ENCODE measurements at places on chromosomes 6 and 20.

GRCh38 chr6:50185006-50185405 lies 135.3 kb upstream of the DEFB112 start:
- DNase-seq = no peak

DNA sequence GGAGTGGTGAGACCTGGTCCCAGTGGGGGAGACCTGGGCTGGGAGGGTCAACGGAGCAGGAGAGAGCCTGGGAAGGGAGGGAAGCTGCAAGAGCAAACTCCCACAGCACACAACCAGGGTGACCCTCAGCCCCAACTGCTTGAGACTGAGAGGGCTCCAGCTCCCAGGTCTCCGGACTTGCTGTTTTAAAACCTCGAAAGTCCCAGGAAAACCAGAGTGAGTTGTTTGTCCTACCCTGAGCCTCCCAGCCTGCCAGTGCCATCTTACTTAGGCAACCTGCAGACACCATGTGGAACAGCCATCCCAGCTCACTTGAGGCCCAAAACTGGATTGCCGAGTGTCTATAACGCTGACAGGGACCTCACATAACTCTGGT lies 4.8 kb upstream of the NTSR1 start:
- DNase-seq = no peak

DNA sequence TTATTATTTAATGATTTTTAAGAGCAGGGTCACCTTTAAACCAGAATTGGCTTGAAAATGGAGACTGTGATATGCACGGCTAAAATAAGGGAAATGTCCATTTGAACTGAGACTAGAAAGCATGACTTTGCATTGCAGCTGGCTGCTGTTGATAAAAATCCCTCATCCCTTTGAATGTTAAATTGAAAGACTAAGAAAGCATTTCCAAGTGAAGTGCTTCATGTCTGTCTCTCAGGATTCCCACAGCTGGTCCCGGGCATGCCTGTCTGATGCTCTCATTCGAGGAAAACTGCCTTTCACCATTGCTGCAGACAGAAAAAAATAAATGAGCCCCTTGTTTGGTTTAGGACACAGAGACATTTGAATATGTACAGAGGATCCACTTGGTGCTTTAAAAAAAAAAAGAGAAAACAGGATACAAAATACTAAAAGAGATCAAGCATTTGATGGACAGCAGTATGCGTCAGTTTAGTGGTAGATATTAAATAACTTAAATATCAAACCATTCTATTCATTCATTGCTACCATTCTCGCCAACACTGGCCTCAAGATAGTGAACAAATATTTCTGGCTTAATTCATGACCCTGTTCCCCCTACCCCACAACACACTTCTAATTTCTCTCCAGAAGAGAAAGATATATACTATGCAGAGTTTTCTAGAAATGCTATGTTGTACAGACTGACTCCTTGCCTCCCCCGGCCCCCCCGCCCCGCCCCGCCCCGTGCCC lies 55.0 kb downstream of the TBC1D7 start:
- DNase-seq = no peak

DNA sequence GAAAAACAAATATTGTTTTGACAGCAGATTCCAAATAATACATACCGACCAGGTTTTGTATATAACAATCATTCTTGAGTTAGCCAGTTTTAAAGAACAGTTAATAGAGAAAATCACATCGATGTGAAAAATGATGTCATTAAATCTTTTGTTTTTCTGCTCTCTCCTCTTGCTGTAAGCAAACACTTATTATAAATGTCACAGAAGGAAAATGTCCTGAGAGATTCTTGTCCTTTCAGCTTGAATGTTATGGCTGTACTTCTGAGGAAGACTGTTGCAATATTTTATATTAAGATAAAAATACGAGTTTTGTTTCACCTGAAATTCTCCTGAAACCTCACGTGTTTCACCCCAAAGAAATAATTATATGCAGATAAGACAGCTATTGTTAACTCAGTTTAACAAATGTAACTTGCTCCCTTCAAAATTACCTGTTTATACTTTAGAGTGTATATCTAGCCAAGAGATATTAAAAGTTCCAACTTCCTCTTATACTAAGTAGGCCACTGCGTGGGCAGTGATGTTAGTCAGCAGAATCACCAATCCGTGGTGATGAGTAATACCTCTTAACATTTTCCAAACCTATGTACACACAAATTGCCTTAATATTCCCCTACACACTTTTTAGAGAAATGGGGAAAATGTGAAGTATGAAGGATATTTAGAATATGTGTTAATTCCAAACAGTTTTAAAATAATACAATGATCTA lies 1111.4 kb upstream of the CITED2 start:
- no peak for DNase-seq

DNA sequence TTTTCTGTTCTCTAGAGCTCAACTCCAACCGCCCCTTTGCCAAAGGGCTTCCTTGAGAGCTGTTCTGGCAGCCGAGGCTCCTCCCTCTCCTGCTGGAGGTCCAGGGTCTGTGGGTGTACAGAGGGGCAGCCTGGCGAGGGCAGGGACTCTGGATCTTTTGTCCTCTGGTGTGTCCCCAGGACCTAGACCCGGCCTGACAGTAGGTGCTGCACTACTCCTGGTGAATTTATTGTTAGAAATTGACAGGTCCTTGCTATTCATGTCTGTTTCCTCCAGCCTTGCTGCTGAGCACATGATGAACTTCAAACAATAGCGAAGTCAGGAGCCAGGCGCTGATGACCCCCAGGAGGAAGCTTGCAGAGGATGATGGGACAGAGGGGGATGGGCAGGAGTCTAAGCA lies 234.7 kb upstream of the SULF2 start:
- no peak for DNase-seq

DNA sequence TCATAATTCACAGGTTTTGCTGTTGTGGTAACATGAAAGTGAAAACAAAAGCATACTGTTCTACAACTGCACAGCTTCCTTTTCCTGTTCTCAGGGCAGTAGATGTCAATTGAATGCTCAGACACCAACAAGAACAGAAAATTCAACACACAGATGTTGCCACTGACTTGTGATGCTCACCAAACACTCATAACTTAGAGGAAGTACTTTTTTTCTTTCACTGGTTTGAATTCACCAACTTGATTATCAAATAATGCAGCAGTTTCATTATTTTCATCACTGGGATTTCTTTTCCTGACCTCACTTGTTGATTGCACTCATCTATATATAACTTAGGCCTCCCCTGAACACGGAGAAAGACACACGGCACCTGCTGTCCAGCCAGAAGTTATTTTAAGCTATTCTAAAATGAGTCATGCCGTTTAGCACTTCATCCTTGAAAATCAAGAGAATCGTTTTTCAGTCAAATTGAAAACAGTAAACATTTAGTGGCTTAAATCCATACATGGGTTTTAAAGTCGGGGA lies 949 bp downstream of the TXLNB start:
- DNase-seq = peak; percentile 12

- no peak for DNase-seq
These were observed 503 bp upstream of the ZC2HC1B start for GRCh38 chr6:143863771-143864170.

DNA sequence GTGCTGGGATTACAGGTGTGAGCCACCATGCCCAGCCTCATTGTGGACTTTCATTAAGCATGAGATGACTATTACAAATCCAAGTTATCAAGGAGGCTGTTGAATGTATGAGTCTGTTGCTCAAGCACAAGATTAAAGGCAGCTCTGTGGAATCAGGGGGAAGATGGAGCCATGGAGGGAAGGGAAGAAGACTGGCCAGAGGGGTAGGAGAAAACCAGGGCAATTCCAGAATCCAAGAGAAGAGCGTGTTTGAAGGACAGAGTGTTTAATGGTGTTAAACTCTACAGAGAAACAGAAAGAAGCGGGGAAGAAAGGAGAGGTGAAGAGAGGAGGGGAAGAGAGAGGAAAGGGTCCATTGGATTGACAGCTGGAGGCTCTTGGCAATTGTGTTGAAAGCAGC lies 49.8 kb upstream of the TTPAL start:
- DNase-seq = no peak

DNA sequence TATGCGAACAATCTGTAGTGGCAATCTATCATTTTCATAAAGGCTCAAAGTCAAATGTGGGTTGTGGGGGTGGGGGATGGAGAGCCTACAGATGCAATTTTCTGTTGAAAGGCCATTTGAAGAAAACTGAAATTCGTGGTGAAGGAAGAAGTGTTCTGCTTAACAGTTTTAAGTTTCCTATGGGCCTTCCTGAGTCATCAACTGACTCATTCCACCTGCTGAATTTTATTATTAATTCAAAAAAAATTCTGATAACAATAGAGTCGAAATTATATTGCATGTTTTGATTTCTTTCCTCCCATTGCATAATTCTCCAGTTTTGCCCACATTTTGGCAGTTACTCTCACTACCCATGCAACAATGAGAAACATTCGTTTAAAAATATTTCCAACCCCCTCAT lies 622.3 kb upstream of the ARID1B start:
- DNase-seq = no peak

DNA sequence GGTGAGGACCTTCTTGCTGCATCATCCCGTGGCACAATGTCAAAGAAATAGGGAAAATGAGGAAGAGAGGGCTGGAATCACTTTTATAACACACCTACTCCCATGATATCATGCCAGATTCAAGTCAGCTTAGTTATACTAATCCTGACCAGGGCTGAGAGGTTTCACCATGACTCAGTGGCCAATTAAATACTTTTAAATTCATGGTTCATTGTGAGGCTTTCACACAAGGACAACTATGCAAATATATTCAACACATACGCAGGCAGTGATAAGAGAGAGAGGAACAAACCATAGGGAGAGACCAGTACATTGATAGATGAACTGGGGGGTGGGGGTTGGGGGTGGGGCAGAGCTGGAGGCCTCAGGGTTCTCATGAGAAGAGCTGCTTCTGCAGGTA lies 313.1 kb downstream of the LRFN2 start:
- DNase-seq = no peak

- DNase-seq = no peak
These were observed 30.6 kb downstream of the TSHZ2 start for GRCh38 chr20:53002786-53003185.

GRCh38 chr6:138653435-138653834 lies 120.1 kb upstream of the CCDC28A start:
- DNase-seq = no peak

- DNase-seq = no peak
These were observed 168.8 kb downstream of the EYA2 start for GRCh38 chr20:47063407-47063806.

GRCh38 chr20:1842281-1842680 lies 52.9 kb upstream of the SIRPA start:
- DNase-seq = no peak

DNA sequence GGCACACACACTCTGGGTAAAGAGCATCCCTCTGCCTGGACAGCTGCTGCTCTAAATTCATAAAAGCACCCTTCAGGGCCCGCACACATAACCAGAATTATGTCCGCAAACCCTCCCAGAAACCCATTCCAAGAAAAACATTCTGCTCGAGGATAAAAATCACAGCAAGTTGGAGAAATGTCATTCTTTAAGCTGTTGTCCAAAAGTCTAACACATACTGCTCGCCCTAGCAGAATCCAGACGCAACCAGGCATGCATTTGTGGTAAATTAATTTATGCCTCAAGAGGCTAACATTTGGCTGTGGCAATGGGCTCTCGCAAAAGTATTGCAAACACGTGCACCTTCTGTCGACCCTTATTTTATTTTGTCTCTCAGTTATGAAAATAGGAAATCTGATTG lies 116.1 kb upstream of the INSM1 start:
- DNase-seq = no peak

DNA sequence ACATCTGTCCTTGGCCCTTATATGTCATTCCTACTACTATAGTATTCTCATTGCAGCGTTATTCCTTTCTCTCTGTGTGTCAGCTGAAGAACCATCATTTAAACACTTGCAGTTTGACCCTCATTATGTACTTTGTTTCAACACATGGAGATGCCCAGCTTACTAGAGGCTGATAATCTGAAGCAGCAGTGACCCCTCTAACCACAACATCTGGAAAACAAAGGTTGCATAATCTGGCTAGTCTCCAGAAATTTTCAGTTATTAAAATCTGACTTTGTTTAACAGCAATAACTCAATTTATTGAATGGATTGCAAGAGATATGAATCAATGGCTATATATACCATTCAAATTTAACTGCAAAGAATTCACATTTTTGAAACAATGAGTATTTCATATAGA lies 6.6 kb upstream of the PHIP start:
- DNase-seq = no peak

DNA sequence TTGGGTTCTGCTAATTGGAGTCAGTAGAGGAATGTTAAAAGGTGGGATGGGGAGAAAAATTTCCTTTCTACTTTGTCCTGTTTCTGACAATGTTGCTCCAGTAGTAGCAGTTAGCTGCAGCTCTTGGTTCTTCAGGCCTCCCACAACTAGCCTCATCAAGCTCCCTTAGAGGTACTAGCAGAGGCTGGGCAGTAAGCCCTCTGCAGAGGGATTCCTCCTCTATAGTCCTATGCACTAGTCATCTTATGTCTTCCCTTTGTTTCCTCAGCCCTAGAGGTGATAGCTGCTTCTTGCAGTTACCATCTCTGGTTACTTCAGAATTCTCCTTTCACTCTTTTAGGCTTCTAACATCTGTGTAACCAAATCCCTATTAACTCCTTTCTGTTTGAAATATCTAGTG lies 99.8 kb downstream of the FILIP1 start:
- DNase-seq = no peak

DNA sequence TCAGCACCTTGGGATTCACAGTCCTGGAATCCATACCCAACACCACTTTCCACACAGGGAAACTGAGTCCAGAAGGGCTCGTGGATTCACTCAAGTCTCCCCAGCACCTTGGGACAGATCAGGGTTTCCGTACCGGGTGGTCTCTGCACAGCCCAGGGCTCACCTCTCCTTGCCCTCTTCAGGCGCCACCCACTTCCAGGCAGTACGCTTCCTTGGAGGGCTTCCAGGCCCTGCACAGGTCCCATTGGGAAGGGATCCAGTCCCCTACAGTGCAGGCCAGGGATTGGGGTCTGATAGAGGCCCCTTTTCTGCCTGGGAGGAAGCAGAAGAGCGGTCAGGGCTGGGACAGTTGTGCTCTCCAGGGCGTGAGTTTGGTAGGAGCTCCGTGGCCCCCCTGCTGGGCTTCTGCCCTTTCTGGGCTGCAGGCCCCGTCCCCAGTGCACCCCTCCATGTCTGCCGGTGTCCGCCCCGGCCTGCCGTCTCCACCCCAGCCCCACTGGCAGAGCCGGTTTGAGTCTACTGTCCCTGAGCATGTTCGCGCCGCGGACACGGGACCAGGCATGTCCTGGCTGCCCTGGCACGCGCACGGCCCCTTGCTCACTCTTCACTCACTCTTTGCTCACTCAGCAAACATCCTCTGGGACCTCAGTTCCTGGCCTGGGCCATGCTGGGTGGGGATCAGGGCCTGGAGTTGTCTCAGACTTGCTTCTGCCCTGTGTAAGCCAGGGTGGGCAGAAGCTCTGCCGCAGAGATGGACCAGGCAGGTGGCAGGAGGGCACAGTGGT lies 12.6 kb downstream of the SRC start:
- DNase-seq = no peak
